ENCODE measurements at places on chromosomes 3 and 15.

DNA sequence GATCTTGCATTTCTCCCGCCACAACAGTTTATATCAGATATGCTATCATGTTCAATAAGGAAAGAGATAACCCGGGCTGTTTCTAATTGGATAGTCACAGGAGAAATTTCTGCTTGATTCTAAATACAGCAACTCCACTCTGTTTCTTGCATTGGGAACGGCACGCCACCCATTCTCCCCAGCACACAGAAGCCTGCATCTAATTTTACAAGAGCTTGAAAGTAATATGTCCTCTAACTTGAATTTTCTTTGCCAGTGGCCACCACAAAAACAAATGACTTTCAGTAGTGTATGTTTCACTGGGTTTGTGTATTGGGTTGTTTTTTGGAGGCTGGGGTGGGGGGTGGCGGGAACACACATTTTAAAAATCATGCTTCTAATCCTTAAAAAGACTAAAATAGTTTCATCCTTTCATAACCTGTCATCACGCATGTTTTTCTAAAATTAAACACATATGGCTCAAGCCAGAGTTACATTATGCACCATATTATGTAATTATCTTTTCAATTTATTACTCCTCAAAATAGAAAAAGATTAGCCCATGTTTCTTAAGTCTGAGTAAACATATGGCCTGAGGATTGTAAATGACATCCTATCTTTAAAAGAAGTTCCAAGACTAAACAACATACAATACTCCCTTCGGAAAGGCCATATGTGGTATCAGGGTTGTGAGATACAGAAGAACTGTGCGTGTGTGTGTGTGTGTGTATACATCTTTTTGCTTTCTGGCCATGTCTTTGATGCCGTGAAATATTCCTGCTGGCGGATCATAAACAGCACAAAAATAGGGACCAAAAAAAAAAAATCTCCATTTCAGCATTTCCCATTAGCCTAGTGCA lies 176.3 kb downstream of the FOXP1 start:
- no peak for DNase-seq

- no peak for DNase-seq
These were observed 23.9 kb upstream of the XIRP1 start for GRCh38 chr3:39216176-39216790.

GRCh38 chr3:13352621-13353131 lies 67.4 kb downstream of the NUP210 start:
- no peak for DNase-seq

DNA sequence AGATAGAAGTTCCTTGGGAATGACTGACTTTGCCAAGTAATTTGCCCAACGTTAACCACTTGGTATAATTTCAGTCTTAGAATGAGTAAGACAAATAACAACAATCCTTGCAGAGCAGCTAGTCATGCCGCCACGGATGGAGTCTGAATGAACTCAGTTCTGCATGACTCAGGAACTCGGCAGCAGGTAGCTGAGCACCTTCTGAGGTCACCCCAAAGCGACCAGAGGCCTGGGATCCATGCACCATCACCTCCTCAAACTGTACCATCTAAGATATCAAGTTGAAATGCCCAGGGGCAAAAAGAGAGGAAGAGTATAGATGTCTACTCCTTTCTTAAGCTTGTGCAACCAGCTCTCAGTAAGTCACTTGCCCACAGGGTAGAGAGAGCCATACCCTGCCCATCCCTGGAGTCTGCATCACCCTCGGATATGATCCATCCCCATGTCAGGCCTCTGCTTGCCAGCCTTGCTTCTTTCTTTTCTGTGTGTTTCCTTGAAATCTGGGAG lies 8.5 kb upstream of the CDCP1 start:
- DNase-seq: no peak

- DNase-seq: no peak
These were observed 11.6 kb downstream of the TTC21A start for GRCh38 chr3:39118931-39119660.

GRCh38 chr15:63389902-63390670 lies 8.4 kb upstream of the CA12 start:
- DNase-seq: no peak

- DNase-seq: no peak
These were observed 48.4 kb downstream of the GBE1 start for GRCh38 chr3:81713031-81713430.

DNA sequence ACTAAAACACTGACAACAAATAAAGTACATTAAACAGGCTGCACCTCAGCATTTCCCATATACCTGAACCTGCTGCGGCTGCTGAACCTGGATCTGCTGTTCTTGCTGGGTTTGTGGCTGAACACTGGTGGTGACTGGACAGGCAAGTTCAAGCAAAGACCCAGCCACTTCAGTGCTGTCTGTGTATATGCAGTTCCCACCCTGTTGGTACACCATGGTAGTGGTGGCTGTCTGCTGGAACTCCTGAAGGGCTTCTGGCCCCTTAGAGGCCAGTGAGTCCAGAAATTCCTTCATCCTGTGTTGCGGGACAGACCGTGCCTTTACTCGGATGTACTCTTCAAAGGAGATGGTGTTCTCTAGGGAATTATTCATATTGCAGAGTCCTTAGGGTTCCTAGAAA lies 17.2 kb downstream of the QRICH1 start:
- DNase-seq: no peak

GRCh38 chr3:151282921-151283320 lies 4.6 kb upstream of the P2RY14 start:
- peak; percentile 69 for DNase-seq

GRCh38 chr3:141085343-141086070 lies 34.4 kb downstream of the SPSB4 start:
- no peak for DNase-seq

DNA sequence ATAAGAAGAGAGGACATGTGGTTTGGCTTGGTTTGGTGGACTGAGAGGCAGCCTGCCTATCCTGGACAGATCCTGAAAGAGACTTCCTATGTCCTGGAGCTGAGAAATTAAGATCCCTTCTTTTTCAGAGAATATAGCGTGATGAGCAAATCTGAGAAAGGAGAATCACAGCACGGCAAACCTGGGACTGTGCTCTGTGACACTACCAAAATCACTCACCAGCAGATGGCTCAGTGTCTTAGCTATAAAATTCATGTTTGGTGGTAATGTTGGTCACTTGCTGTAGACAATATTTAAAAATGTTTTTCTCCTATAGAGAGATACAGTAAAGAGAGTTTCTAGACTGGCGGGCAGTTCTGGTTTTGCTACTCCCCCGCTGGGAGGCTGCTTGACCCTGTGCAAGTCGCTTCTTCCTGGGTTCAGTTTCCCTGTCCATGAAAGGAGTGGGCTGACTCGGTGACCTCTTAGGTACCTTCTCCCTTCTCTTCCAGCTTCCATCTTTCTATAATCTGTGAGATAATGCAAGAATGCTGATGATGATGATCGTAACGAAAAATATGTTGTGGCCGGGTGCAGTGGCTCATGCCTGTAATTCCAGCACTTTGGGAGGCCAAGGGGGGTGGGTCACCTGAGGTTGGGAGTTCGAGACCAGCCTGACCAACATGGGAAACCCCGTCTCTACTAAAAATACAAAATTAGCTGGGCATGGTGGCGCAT lies 7.6 kb upstream of the HES1 start:
- DNase-seq: no peak

All from CD4-positive, alpha-beta T cell treated with Interleukin-12 subunit alpha and Interleukin-12 subunit beta, for 1 hour (primary cell).